ENCODE measurements at places on chromosomes 5 and 9. TPM values are rescaled to one million over a fixed set of nuclear protein-coding genes. Genes with fewer than 3 reads are reported as not detected.

DNA sequence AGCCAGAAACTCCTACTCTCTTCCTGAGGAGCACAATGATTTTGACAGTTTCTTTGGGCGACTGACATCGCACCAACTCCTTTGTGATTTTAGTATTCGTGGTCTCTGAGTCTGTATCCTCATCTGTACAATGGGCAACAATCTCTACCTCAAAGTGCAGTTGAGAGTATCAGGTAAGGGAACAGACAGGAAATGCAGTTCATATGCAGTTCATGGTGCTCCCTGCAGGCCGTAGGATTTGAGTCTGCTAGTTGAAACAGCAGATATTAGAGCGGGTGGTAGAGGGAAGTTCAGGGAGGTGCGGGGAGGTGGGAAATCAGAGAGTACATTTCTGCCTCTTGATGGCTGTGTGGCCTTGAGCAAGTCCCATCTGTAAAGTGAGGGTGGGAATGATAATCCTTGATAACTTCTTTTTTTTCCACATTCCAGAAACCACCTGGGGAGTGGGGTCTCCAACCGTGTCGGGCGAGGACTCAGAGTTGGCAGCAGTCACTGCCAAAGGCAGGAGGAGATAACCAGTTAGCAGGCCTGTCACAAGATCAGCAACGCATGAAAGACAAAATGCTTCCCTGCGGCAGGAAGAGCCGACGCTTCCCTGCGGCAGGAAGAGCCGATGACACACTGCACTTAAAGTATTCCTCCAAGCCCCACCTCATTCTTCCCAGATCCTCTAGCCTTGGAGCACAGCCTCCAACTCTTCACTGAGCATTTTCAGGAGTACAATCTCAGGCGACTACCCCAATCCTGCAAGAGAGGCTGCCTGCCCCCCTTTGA, 6.0 kb upstream of the NEK6 start:
- peak; percentile 49 for DNase-seq

DNA sequence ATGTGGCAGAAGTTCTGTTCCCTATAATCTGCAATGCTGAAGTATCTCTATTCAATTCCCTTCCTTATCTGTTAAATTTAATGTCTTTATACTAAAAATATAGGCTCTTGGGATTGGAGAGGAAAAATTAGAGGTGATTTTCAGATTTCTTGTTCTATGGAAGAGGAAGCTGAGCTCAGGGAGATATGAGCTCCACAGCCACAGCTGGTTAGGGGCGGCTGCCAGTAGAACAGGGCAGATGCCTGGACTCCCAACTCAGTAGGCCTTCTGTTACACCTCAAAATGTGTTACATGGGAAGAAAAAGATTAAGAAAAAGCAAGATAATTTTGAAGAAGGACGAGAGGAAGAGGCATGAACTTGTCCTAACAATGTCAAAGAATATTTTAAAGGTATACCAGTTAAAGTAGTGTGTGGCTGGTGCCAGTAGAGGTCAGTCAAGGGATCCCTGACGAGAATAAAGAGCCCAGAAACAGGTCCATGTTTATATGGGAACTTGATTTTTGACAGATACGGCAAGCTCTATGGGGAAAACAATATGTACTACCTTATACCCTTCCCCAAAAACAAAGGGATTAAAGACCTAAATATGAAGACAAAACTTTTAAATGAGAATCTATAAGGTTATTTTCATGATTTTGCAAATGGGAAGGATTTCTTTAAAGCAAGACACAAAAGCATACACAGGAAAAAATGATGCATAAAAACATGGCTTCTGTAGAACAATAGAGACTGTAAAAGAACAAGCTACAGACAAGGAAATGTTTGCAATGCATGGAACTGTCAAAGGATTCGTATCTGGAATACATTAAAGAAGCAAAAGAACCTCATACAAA, 28.7 kb downstream of the DNAJC21 start:
- peak; percentile 56 for DNase-seq

DNA sequence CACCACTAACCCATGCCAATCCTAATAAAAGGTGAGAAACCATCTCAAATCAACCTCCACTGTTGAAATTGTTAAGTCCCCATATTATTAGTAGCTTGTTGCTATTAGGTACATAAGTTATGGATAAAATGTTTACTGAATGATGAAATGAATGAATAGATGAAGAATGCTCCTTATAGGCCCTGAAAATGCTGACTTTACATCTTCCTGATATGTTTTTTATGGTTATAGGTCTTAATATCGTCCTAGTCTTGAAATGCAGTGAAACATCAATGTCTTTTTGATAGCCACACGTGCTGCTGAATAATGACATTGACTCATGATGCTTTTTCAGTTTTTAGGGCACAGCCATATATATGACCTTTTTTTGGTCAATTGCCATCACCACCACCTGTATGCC, 277.7 kb downstream of the SAXO1 start:
- no peak for DNase-seq

GRCh38 chr5:118185018-118185417, 803.3 kb downstream of the DTWD2 start:
- DNase-seq, result no peak

GRCh38 chr5:111703662-111704061, 53.3 kb downstream of the NREP start:
- DNase-seq, result no peak

- no peak for DNase-seq
Measured at GRCh38 chr5:142253938-142254337, 70.9 kb downstream of the SPRY4 start.

DNA sequence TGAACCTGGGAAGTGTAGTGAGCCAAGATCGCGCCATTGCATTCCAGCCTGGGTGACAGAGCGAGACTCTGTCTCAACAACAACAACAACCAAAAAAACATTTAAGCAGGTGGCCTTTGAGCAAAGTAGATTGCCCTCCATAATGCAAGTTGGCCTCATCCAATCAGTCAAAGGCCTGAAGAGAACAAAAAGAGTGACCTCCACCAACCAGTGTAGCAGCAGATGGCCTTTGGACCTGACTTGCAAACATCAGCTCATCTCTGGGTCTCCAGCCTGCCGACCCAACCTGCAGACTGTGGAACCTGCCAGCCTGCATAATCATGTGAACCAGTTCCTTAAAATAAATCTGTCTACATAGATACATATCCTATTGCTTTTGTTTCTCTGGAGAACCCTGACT, 7.5 kb downstream of the FRRS1L start:
- DNase-seq, result no peak

DNA sequence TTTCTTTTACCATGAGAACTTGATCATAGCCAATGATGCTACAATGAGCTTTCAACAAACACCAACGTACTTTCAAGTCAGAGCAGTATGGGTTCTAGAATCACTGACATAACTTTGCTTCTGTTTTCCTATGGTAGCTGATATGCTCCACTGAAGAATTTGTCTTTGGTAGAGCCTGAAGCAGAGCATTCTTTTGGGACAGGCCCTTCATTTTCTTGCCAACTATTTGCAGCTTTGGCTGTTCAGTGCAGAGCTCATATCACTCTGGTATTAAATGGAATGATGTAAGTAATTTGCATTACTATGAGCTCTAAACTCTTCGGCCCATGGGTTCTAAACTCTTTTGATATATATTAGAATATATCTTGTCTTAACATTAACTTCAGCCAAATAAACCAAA, 51.8 kb upstream of the APC start:
- no peak for DNase-seq

Gene SLC27A4
- total RNA-seq, result 34.9 TPM

Gene BHMT2
- not detected for total RNA-seq

Gene ZNF462
- total RNA-seq, result 0.92 TPM
